ENCODE measurements at places on chromosomes 3 and 15.

- no peak for DNase-seq
These were observed 329.0 kb upstream of the AZI2 start for GRCh38 chr3:28677581-28677980.

DNA sequence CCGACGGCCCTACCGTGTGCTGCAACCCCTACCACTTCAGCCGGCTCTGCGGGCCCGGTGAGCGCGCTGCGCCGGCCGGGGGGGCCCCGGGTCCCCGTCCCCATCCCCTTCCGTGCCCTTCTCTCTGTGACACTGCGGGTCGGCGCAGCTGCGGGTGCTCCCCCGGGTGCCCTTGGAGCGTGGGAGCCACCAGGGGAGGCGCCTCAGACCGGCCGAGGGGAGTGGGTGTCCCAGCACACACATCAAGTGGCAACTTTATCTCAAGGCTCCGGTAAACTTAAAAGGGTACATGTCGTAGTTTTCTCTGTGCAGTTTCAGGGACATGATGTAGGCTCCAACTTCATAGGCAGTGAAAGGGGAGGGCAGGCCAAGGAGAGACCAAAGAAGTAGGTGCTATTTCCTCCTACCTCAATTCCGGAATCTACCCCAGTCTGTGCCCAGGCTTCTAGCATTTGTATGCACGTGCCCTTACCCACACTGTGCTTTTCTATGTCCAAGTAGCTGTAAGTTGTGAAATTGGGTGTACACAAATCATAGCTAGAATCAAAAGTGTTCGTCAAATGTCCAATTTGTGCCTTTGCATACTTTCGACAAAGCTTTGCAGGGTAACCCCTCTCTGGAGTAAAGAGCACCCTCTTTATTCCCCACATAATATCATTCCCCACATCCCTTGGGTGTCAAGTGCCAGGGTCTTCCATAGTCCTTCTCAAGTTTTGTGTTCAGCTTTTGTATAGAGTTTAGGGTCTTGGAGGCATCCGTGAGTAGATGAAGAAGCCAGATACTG lies 2.2 kb downstream of the SMAD6 start:
- no peak for DNase-seq

DNA sequence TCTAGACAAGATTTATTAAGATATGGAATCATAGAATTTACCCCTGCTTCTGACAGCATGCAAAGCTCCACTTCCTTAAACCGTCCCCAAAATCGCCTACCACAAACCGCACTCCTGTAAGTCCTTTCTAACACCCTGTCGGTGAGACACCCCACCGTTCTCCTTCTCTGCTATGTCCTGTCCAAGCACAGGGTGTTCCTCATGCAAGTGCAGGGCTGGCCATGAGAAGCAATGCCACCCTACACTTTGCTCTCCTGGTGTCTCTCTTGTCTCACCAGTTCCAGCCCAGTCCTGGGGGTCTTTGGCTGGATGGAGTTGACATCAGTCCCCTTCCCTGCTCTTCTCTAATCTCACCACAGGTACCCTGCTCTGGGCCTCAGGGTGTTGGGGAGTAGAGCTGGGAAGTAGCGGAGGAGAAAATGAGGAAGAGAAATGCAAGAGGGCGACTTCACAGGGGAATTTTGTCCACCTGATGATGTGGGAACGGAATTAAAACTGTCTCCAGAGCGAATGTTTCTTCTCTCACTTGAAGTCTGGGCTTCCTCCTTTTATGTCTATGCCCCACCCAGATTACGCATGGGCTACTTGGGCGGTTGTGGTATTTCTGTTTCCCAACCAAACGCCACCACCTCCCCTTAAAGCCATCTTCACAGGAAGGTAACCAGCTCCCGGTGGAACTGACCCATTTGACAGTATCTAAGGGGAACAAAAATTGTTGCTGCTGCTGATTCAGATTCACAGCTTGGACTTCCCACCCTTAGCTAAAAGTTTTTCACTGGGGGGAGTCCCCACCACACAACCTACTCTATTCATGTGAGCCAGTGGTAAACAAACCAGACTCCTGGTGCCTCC lies 49.9 kb downstream of the CASR start:
- no peak for DNase-seq

DNA sequence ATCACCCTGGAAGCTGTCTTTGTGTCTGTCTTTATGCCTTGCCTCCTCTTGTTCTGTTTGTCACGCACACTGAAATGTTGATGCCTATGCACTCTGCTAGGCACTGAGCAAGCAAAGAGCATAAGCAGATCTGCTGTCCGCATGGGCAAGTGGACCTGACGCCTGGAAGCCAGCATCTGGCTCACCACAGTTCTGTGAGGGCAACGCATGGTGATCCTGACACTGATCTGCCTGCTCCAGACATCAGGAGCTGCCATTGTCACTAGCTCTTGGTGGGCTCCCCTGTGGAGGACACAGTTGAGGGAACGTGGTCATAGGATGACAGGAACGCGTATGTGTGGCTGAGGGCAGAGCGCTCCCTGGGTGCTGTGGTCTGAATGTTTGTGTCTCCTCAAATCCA lies 234.6 kb downstream of the ADAMTS17 start:
- no peak for DNase-seq

DNA sequence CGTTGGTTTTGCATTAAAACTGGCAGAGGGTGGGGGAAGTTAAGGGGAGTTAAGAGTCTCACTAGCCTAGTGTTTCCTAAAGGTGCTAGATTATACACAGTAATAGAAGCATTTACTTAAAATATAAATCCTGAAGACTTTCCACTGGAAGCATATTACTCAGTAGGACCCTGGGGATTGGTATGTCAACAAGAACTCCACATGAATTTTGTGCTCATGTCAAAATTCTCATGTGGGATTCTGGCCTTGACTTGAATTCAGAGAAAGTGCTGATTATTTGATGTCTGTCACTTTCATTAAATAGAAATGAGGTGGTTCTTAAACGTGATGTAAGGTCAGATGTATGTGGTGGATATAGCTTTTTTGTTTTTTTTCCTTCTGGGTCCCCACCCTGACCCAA lies 997.2 kb downstream of the TUSC7 start:
- DNase-seq = no peak

DNA sequence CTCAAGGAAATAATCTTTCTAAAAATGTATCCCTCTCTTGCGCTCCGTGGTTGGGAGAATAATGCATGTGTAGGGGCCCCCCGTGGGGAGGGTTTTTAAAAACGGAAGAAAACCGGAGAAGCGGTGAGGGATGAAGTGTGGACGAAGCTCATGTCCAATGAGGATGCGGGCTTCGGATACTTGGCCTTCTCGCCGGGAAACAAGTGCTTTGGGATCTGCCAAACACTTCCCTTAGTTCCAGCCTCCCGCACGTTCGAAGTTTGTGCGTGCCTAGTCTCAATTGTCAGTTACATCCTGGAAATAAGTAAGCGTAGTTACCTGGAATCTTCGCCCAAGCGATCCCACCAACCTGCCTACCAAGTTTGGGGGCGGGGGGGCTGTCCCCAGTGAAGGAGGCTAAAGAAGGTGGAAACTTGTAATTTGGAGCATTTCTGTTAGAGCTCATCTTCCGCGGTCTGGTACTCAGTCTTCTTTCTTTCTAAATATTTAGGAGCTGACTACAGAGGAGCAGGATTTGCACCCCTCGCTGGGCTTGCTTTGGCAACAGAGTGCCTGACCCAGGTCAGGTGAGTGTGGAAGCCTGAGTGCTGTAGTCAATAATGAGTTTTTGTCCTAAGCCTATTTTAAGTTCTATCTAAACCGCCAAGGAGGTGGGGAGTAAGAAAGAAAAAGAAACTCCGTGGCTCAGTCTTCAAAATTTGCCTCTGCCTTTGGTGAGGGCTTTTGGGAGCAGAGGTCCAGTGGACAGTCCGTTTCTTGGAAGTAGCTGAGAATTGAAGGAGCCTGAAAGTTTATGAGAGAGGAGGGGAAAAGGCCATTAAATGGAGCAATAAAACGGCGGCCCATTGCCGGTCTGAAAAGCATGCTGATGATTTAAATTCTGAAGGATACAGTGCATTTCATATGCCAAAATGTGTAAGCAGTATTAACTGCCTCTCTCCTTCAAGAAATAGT lies 1.1 kb downstream of the ITPR1 start:
- DNase-seq = no peak

DNA sequence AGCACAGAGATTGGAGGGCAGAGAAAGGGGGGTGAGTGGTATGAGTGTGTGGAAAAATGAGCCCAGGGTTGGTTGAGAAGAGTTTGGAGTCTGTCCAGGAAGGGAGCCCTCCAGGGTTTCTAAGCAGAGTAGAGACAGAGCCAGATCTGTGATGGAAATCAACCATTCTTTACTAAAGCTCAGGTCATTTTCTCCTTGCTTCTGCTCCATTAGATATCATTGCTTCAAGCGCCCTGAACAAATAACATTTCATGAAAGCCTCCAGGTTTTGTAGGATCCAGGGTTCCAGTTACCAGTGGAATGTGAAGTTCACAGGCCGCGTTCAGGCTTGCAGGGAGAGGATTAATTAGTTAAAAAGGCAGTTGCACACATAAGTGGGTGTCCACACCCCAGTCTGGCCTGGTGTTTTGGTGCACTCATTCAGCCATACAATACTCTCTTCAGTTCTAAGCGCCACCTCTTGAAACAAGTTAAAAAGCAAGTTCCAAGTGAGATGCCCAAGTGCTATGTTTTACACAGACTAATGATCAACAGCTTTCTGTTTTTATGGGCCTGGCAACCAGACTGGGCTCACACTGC lies 16.4 kb upstream of the BOC start:
- DNase-seq = no peak

DNA sequence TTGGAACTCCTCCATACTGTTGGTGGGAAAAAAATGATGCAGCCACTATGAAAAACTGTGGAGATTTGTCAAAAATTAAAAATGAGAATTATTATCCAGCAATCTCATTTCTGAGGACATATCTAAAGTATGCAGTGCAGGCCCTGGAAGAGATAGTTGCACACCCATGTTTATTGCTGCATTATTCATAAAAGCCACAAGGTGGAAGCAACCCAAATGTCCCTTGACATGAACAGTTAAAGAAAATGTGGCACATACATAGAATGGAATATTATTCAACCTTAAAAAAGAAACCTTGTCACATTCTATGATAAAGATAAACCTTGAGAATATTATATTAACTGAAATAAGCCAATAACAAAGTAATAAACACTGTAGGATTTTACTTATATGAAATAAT lies 80.9 kb upstream of the ARHGEF26 start:
- DNase-seq = no peak

GRCh38 chr3:114427285-114428043 lies 133.6 kb downstream of the TIGIT start:
- no peak for DNase-seq

DNA sequence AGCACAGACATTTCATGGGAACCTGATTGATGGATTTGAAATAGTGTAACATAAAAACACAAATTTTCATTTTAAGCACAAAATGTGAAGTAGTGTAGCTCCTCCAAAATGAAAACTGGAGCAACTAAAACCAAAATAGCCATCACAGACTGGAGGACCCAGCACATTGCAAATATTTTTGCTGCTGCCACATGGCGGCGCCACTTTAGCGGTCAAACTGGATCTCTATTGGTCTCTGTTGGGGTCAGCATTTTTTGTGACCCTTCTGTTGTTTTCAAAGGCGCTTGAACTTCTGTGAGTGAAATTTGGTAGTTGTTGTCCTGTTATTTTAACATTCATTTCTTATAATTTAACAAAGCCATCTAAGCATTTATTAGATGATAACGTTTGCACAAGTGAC lies 259.9 kb downstream of the IL20RB start:
- no peak for DNase-seq

DNA sequence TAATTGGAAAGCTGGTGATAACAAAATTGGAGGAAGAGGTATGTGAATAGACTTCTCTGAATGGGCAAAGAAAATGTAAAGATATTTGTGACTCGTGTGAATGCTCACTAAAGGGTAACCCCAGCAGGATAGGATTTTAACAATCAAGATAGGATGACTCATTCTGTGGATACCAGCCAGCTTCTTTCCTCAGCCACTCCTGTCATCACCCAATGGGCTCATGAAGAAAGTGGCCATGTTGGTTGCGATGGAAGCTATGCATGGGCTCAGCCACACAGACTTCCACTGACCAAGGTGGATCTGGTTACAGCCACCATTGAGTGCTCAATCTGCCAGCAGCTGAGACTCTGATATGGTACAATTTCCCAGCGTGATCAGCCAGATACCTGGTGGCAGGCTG lies 40.9 kb downstream of the STRIT1 start:
- no peak for DNase-seq

- DNase-seq = no peak
These were observed 6.5 kb upstream of the TM4SF19 start for GRCh38 chr3:196344663-196345062.

GRCh38 chr3:181327349-181327748 lies 337.8 kb upstream of the DNAJC19 start:
- DNase-seq = no peak

GRCh38 chr15:89646416-89647141 lies 8.7 kb downstream of the KIF7 start:
- DNase-seq = no peak

GRCh38 chr15:60928970-60929369 lies 300.1 kb downstream of the RORA start:
- DNase-seq = no peak
